Endothelial cell of coronary artery (primary cell): ENCODE measurements at places on chromosomes 3 and 15. TPM values are rescaled to one million over a fixed set of nuclear protein-coding genes. Genes with fewer than 3 reads are reported as not detected.

The GABRG3 gene
- total RNA-seq = not detected in 2 replicates

The FANCD2OS gene
- not detected in 2 replicates for total RNA-seq

The KY gene
- total RNA-seq = not detected in 2 replicates

The ITPKA gene
- 0.66 and 2.3 TPM in 2 replicates for total RNA-seq

The ENTPD3 gene
- total RNA-seq = not detected in 2 replicates
